Activated B cell treated with CpG ODN at 0.5 μM for 24 hours (primary cell): ENCODE measurements at places on chromosomes 2 and 18.

- no peak for DNase-seq
Measured at GRCh38 chr2:155546721-155547555, 785.6 kb downstream of the NR4A2 start.

DNA sequence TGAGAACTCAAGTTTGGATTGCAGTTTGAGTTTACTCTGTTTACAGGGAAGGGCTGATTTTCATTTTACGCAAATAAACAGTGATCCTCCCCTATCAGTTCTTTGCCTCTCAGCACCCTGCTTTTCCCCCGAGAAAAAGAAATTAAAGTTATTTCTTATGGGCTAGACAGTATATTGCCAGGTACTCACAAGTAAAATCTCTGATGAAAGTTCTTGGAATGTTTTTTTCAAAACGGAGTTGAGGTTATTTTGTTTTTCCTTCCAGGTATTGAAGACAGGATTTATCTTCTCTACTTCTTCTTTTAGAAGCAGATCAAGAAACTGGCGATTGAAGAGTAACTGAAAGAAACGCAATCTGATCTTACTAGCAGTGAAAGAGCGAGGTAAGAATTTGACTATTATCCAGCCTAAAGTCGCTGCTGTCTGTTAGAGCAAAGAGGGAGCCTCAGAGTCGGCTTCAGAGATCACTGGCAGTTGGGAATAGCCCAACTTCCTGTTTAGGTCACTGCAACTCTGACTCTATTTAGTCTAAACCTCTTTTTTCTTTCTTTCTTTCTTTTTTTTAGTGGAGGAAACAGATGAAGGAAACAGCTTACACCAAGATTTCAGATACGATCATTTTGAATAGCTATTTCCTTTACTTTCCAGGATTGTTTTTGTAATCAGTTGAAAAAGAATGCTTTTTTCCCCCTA lies at the start of gene TFPI:
Gene TFPI, minus strand, starts transcription at position 425 of the 693 bp plus-strand sequence. CDS start 50,667 bp downstream, outside the sequence.
- DNase-seq: no peak

DNA sequence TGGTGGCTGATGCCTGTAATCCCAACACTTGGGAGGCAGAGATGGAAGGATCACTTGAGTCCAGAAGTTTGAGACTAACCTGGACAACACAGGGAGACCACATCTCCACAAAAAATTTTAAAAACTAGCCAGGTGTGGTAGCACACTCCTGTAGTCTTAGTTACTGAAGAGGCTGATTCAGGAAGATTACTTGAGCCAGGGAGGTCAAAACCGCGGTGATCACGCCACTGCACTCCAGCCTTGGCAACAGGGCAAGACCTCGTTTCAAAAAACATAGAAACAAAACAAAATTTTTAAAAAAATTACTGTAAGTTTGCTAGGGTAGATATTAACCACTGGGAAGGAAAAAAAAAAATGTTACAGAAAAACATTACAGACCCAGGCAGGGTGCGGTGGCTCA lies 5.8 kb downstream of the ATL2 start:
- no peak for DNase-seq

DNA sequence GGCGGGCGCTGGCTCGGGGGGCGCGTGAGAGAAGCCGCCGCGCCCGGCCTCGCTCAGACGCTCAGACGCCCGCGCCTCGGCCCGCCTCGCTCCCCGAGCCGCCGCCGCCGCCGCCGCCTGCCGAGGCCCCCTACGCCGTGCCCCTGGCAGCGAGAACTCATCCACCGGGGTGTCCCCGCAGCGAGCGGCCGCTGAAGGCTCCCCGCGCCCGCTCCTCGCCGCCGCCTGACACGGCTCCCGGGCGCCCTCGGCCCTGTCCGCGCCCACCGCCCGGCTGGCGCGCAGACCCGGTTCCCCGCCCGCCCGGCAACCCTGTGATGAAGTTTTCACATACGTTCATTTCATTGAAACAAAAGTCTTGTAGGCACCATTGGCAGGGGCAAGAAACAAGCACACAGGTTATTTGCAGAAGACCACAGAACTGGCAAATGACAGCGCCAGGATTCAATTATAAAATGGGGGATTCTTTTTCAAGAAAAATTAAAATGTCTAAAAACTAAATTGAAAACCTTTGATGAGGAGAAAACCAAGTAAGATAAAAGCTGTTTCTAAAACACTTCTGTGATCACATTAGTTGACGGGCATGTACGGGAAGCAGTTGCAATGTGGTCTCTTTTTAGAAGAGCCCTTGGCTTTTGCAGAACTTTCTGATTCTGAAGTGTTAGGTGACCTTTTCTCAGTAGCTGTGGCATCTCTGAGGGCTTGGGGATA lies 50.5 kb upstream of the TUBA3D start:
- no peak for DNase-seq

GRCh38 chr2:206392118-206392517 lies 51.2 kb upstream of the ADAM23 start:
- no peak for DNase-seq

GRCh38 chr2:135162377-135162776 lies 110.3 kb downstream of the RAB3GAP1 start:
- no peak for DNase-seq

- no peak for DNase-seq
Measured at GRCh38 chr2:54669677-54670484, 53.6 kb upstream of the EML6 start.

DNA sequence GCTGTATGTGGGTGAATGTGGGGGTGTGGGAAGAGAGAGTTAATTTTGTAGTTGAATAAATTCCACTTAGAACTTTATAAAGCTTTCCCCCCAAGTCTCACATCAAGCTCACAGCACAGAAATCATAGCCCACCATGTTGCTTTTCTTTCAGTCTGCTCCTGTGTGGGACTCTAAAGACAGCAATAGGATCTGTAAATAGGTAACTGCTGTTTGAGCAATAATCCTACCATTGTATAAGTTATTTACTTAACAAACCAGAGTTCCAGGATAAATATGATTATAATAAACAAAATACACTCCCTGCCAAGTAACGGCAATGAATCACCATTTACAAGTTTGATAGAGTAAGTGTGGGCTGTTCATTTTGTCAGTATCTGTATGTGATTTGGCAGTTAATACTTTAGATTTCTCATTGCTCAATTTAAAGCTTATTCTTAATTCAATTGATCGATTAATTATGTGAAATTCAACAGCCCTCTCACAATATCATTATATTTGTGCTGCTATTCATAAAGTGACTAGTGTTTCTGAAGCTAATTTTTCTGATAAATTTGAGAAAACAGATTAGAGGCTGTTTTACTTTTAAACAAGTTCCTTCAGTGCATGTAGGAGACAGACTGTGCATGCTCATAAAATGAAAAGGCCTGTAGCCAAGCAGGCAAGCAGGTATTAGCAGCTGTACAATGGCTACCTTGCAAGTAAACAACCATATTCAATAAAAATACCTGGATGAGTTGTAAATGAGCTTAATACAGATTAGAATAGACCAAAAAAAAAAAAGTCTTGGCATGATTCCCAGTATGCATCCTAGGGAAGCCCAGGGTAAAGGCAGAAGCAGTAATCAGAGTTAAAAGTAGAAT lies 142.7 kb downstream of the PDE11A start:
- DNase-seq: no peak

- DNase-seq: no peak
Measured at GRCh38 chr2:118110991-118111390, 22.7 kb downstream of the INSIG2 start.

- no peak for DNase-seq
Measured at GRCh38 chr2:234615643-234616356, 118.9 kb upstream of the ARL4C start.

DNA sequence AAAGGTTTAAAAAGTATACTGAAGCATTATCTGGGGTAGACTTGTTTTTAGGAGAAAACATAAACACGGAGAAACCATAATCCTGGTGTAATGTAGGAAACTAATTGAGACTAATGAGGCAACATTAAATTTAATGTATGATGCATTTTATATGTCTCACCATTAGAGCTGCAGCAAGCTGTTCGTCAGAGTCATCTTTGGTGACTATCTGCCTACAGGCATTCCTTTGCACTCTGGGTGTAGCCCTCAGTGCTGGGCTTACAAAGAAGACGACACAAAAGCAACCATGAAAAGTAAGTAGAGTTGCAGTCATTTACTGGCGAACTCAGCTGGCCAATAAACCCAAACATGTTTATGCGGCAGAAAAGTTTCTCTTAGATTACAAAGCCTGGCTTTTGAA lies 415.3 kb upstream of the ZEB2 start:
- DNase-seq: no peak

DNA sequence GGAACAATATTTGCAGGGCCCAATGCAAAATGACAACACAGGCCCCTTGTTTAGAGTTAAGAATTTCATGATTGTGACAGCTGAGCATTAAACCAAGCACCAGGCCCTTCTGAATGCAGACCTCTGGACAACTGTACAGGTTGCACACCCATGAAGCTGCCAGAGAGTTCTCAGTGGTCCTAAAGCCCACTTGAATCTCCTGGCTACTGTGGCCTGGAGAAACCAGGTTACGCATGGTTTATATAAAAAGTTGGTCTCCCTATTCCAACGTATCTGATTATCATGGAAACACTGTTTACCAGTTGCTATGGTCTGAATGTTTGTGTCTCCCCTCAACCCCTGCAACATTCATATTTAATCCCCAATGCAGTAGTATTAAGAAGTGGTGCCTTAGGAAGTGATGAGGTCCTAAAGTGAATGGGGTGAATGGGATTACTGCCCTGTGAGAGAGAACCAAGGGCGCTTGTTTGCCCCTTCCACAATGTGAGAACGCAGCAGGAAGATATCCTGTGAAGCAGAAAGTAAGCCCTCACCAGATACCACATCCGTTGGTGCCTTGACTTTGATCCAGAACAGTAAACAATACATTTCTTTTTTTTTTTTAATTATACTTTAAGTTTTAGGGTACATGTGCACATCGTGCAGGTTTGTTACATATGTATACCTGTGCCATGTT lies 48.0 kb upstream of the ANXA4 start:
- DNase-seq: no peak

- no peak for DNase-seq
Measured at GRCh38 chr2:28956415-28956826, 24.7 kb upstream of the TOGARAM2 start.

GRCh38 chr18:34631093-34631966 lies 78.8 kb upstream of the DTNA start:
- no peak for DNase-seq

- no peak for DNase-seq
Measured at GRCh38 chr18:70454704-70455322, 166.0 kb downstream of the SOCS6 start.

GRCh38 chr18:79677840-79678239 lies 1.8 kb upstream of the CTDP1 start:
- DNase-seq: no peak

DNA sequence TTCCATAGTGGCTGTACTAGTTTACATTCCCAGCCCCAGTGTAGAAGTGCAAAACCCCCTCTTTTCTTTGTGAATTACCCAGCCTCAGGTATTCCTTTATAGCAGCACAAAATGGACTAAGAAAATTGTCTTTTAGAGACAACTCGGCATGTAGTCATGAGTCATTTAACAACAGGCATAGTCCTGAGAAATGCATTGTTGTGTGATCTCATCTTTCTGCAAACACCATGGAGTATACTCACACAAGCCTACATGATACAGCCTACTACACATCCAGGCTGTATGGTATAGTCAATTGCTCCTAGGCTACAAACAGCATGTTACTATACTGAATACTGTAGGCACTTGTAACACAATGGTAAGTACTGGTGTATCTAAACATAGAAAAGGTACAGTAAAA lies 44.4 kb upstream of the MBP start:
- no peak for DNase-seq

- no peak for DNase-seq
Measured at GRCh38 chr2:238898534-238899281, 50.8 kb downstream of the TWIST2 start.

DNA sequence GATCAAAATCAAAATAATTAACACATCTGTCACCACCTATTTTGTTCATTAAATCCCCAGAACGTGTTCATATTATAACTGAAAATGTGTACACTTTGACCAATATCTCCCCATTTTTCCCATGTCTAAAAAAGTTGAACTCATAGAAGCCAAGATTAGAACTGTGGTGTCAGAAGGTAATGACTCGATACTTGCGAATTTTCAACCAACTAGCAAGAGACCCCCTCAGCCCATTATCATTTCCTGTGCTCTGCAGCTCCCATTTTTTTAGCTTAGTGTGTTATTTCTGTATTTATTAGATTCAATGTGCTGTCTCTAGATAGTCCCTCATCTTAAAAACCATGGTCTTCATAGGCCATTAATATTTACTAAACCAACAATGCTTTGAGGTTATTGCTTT lies 248.7 kb upstream of the PIK3C3 start:
- no peak for DNase-seq

- no peak for DNase-seq
Measured at GRCh38 chr18:78738076-78738690, 241.4 kb upstream of the SALL3 start.

- no peak for DNase-seq
Measured at GRCh38 chr2:140351692-140352091, 1571.5 kb upstream of the NXPH2 start.
